ENCODE measurements at places on chromosomes 5 and 9.

GRCh38 chr5:172407822-172408221 lies 46.5 kb downstream of the SH3PXD2B start:
- DNase-seq, result no peak

DNA sequence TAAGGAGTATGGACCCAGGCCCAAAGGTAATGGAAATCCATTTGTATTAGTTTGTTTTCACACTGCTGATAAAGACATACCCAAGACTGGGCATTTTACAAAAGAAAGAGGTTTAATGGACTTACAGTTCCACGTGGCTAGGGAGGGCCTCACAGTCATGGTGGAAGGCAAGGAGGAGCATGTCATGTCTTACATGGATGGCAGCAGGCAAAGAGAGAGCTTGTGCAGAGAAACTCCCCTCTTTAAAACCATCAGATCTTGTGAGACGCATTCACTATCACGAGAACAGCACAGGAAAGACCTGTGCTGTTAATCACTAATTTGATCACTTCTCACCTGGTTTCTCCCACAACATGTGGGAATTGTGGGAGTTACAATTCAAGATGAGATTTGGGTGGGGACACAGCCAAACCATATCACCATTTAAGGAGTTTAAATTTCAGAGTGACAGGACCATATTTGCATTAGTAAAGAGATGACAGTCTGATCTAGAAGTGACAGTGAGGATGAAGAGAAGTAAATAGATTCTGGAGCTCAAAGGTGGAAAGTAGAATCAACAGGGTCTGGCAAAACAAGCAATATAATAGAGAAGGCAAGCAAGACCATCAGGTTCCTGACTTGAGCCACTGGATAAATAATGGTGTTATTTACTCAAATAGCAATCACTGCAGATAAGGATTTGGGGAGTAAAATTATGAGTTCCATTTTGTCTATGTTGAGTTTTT lies 7.5 kb upstream of the FAM169A start:
- no peak for DNase-seq

- no peak for DNase-seq
Observed at GRCh38 chr5:23014266-23014665, 161.1 kb upstream of the CDH12 start.

GRCh38 chr5:88613051-88613450 lies 269.9 kb downstream of the MEF2C start:
- no peak for DNase-seq

- no peak for DNase-seq
Observed at GRCh38 chr5:167530548-167530947, 760.9 kb upstream of the WWC1 start.

GRCh38 chr9:72884508-72884907 lies 68.3 kb downstream of the ALDH1A1 start:
- no peak for DNase-seq

- no peak for DNase-seq
Observed at GRCh38 chr9:6230037-6230780, 14.6 kb downstream of the IL33 start.

GRCh38 chr9:116987721-116988485 lies 300.8 kb downstream of the TRIM32 start:
- DNase-seq, result no peak

GRCh38 chr9:12862611-12863410 lies 88.0 kb downstream of the LURAP1L start:
- no peak for DNase-seq

DNA sequence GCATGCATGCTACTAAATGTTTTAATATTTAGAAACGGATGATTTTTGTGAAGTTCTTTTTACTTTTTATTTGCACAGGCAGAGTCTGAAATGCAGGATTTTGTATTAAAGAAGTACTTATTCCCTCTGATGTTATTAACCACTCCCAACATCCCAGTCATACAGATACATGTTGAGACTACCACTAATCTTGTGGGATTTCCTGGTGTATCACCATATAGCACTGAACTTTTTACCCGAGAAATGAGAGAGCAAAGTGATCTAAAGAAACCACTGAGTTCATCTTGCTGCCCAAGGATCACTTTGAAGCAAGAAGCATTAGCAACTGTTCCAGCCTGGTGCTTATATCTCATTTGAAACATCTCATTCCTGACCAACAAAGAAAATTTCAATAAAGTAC lies 443.8 kb downstream of the BNC2 start:
- no peak for DNase-seq

GRCh38 chr9:88659126-88659525 lies 124.1 kb downstream of the NXNL2 start:
- no peak for DNase-seq

DNA sequence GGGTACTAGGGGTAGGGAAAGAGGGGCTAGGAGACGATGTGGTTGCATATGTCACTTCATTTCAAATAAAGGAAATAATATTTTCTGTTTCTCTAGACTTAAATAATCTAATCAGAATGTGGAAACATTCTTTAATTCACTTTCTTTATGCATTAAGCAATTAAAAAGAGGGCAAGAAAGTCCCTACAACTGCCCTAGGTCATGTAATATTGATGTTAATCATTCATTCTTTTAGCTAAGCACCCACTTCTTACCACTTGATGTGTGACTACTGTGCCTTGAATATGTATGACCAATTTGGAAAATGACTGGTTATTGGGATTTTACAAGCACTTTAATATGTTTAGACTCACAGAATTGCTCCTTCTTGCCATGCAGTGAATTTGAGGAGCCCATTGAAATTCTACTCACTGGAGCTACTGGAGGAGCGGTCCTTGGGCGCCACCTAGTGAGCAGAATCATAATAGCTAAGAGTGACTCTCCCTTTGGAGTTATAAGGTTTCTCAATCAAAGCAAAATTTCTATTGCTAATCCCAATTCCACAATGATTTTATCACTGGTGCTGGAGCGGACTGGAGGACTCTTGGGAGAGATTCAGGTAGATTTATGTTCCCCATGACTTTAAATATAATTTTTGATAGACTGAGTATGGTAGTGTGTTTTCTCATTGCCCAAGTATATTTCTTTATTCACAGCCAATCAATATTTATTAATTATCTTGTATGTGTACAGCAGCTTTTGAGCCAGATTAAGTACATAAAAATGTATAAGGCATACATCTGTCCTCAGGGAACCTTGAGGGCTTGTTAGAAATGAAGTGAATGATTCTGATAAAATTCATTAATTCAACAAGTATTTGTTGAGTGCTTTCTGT lies 225.1 kb downstream of the ADGRV1 start:
- DNase-seq, result peak; percentile 52

DNA sequence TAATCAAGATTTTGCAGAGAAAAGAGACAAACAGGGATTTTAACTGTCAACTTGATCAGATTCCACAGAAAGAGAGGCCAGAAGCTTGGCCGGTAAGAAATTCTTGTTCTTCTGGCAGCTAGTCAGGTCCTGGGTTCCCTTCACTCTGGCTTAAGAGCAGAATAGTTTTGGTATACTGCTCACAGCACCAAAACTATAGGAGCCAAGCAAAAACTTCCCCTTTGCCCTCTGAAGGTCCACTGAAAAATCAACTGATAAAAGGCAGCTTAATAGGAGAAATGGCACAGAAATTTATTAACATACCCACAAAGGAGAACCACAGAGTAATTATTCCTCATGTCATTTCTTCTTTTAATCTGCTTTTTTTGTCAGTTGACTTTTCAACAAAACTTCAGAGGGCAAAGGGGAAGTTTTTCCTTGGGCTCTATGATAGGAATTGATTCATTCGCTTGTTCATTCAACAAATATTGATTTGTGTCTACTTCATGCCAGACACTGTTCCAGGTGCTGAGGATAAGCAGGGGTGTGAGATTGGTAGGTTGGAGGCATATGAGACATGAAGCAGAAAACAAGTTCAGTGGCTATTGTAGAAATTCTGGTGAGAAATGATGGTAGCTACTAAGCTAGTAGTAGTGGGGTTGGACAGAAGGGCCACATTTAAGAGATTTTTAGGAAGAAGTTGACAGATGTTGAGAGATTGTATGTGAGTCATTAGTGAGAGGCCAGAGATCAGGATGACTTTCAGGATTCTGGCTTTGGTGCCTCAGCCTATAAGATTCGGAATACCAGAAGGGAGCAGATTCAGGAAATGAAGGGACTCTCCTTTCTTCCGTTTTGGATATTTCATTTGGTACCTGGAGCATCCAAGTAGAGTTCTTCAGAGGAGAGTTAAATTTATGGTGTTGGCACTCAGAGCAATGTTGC lies 20.6 kb upstream of the NNT start:
- DNase-seq, result no peak

- DNase-seq, result no peak
Observed at GRCh38 chr5:164302533-164303235, 797.3 kb downstream of the MAT2B start.

GRCh38 chr9:136295542-136296433 lies 8.1 kb downstream of the CCDC187 start:
- DNase-seq, result no peak

DNA sequence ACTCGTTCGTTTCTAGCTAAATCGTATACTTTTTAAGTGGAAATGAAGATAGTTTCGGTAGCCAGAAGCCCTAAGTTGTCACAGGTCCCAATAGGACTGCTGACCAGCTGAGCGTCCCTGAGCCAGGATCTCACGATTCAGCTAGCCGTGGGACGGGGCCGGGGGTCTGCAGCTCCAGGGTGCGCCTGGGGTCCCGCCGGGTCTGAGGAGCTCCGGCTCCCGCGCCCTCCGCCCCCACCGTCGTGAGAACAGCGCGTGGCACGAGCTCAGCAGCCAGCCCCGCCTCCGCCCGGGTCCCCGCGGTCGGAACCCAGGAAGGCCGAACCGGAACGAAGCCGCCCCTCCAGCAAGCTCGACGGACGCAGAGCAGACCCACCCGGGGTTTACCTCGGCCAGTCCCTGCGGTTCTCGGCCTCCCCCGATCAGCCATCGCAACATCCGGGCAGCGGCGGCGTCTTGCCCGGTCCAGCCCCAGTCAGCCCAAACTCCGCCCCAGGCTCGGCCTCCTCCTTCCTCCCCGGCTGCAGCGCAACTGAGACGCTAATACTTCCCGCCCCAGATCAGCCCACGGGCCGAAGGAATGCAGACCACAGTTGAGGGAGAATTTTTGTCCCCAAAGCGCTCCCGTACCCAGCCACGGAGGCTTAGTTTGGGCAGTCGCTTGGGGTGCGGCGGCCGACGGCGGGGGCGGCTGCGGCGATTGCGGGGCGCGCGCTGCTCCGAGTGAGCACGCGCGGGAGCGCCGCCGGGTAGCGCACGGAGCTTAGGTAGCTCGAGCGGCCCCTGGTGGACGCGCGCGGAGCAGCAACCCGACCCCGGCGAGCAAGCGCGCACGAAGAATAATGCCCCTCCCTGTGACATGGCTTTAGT lies at the start of gene WDR41:
Gene WDR41, minus strand, starts transcription at position 534 of the 870 bp plus-strand sequence. Its CDS starts 96 bp downstream, at position 438.
- DNase-seq, result peak; percentile 94

- DNase-seq, result no peak
Observed at GRCh38 chr9:24832307-24832706, 286.6 kb upstream of the IZUMO3 start.

DNA sequence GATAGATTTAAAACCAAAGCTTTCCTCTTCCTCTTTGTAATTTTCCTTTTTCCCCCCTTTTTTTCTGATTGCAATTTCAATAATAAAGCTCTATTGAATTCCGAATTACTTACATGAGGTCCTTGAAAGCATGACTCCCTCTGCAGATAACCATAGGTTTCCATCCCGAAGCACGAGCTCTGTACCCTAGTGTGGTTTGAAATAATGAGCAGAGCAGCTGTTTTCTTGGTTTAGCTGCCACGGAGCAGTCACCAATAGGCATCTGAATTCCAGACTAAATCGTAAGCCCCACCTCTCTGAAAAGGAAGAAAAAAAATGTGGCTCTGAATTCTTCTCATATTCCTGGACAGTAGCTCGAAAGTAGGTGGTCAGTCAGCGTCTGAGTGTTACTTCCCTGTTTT lies 18.5 kb upstream of the GNE start:
- DNase-seq, result no peak

DNA sequence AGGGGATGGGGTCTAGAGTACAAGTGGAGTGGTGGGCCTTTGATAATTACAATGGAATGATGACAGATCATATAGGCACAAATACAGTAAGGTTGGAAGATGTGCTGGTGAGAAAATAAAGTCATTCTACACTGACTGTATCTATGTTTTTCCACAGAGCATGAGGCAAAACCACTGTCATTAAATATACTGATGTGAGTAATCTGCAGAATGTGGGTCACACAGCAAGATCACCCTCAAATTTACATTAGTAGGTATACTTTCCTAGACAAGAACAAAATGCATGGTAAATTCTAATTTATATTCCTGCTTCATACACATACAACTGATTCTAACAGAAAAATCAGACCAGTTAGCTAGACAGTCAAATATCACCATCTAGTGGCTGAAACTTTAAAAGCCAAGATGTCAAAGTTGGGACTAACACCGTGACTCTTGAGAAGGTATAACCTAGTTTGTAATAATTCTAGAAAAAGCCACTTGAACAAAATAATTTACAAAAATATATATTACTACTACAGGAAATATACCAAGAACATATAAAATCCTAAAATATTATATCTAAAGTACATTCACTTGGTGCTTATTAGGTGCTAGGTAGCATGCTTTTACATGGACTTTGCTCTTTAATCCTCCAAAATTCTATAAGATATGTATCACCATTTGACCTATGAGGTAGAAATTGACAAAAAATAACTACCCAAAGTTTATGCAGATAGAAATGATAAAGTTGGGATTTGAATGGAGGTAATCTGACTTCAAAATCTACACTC lies 19.5 kb downstream of the TTC33 start:
- DNase-seq, result no peak

- DNase-seq, result no peak
Observed at GRCh38 chr5:14097998-14098471, 45.1 kb upstream of the TRIO start.

GRCh38 chr5:43065387-43065947 lies 25.3 kb upstream of the ANXA2R start:
- no peak for DNase-seq

- DNase-seq, result no peak
Observed at GRCh38 chr9:113687680-113688371, 188.3 kb upstream of the ZNF618 start.

- DNase-seq, result no peak
Observed at GRCh38 chr9:99785010-99785590, 36.6 kb upstream of the NR4A3 start.

DNA sequence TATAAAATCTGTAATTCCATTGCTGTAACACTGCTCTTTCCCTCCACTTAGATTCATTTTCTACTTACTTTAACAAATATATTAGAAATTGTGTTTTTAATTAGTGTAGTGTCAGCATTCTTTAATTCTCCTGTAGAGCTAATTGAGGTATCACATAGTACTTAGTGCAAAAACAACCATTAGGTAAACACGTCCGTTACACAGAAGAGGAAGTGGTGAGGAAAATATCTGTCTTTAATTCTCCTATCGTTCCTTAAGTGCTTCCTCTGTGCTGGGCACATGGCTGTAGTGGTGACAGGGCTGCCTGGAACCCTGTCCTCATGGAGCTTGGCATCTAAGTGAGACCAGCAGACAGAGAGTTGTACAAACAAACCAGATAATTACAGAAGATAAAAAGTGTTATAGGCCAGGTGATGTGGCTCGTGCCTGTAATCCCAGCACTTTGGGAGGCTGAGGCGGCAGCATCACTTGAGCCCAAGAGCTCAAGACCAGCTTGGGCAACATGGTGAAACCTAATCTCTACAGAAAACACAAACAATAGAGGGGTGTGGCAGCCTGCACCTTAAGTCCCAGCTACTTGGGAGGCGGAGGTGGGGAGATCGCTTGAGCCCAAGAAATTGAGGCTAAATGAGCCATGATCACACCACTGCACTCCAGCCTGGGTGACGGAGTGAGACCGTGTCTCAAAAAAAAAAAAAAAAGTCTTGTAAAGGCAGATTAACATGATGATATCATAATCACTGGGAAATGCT lies 36.4 kb downstream of the PARP8 start:
- DNase-seq, result no peak
